ENCODE measurements at places on chromosomes 11 and 22.
A peak's percentile ranks its signal among the peaks of the same experiment; 100 is the strongest.

GRCh38 chr11:122617297-122617696, 38.2 kb upstream of the UBASH3B start:
- no peak for DNase-seq

GRCh38 chr11:72007587-72007986, 8.9 kb downstream of the IL18BP start:
- no peak for DNase-seq

- no peak for DNase-seq
Observed at GRCh38 chr11:61048368-61049062, 53.8 kb upstream of the CD5 start.

DNA sequence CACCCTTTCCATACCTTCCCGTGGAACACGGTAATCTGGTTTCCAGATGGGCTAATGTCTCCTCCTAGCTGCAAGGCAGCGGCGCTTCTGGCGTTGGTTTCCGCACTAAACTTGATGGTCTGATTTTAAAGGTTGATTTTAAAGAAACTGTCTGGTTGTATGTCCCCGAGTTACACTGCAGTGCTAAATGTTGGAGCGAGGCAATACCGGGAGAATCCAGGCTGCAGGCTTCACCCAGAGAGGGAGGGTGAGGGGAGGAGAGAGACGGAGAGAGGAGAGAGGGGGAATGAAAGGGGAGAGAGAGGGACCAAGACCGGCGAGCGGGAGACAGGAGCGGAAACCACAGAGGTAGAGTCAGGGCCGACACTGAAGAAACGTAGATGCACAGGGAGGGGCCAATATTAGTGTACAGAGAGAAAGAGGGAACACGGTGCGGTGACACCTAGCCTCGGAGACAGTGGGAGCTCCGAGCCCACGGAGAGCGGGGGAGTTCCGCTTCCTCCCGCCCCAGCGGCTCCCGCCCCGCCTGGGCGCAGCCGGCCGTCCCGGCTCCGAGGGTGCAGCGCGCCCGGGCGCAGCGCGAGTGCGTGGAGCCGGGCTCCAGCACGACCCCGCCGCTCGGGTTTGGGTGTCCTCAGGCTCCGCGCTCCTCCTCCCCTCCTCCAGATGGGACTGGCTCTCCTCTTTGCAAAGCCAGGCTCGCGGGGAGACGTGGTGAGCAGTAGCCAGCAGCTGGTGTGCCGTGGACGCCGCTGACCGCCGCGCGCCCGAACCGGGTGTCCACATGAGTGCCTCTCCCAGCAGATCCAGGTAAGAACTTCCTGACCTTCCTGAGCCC, 71.9 kb upstream of the GRAMD1B start:
- DNase-seq, result no peak

DNA sequence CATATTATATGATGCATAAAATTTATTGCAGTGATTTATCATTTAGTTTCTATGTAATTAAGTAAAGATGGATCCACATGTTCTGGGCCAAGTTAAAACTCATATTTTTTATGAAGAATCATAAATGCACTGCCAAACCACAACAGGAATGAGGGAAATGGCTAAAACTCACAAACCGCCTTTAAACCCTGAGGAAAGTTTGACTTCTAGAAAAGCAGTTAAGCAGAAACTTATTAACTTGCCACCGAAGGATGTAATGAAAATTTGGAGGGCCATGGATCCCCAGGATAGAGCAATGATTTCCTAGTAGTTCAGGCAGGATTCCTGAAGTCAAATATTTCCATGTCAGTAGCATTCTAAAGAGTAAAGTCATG, 218.3 kb upstream of the CTSC start:
- DNase-seq, result no peak

- DNase-seq, result no peak
Observed at GRCh38 chr22:49300241-49300640, 527.4 kb downstream of the BRD1 start.

DNA sequence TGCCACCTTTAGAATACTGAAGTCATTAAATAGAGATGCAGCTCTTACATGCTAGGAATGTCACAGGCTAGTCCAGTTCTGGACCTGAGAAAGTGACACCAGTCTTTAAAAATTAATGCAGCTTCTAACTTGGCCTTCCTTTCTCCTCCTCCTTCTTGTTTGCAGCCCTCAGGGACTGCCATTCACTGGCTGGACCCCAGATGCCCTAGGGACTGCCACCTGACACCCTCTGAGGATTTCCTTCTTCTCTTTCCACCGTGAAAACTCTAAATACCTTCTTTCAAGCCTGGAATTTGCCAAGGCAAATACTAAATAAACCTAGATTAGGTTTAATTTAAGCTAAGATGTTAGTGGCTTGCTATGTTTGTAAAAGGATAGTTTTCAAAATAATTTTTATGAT, 78.4 kb downstream of the MUC15 start:
- no peak for DNase-seq

GRCh38 chr11:8283465-8284230, 20.0 kb upstream of the LMO1 start:
- no peak for DNase-seq

DNA sequence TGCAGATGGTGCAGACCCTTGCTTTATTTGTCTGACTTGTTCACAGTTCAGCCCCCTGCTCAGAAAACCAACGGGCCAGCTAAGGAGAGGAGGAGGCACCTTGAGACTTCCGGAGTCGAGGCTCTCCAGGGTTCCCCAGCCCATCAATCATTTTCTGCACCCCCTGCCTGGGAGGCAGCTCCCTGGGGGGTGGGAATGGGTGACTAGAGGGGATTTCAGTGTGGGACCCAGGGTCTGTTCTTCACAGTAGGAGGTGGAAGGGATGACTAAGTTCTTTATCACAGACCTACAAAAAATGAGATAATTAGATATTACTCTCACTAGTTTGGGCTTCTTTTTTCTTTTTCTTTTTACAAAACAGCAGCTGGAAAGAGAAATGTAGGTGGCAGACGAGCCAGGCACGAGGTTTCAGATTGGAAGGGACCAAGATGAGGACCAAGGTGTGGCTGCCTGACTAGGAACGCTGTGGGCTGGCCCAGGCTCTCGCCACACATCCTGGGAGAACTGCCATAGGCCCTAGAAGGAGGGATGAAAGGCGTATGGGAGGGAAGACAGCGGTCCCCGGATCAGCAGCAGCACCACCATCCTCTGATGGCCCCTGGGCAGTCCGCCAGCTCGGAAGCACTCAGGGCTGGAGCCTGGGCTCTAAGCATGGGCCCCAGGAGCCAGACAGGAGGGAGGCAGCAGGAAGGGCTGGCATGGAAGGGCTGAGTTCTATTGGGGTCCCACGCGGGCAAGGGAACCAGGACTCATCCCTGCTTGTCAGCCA, 14.2 kb downstream of the TXN2 start:
- DNase-seq, result no peak

- DNase-seq, result peak; percentile 71
Observed at GRCh38 chr11:65884716-65885092, 3.6 kb downstream of the FIBP start.

DNA sequence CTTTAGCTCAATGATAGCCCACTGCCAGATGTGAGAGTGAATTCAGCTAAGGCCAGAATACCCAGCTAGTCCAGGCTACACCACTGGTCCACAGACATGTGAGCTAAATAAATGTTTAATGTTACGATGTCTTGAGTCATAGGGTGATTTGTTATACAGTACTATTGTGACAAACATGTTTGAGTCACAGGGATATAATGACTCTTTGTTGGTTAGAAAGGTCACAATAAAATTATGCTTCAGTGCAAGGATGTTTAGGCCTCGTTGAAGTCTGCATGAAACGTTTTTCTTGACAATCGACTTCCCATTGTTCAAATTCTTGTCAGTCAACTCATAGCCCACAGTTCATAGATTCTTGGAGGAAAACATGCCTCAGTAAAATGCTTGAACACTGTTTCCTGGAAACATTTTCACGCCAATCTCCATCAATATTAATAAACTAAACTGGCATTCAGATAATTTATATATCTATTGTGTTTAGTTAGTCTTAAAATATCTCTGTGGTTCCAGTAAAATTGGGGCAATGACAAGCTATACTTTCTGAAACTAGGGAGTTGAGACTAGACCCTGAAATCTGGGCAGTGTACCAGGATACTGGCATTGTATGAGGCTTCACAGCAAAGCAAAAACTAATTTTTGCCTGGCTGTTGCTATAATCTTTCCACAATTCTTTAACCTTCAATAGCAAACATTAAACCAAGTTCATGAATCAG, 650.8 kb upstream of the KIRREL3 start:
- DNase-seq, result no peak

GRCh38 chr11:13166036-13166435, 111.6 kb upstream of the BMAL1 start:
- DNase-seq, result no peak

GRCh38 chr11:127709960-127710359, 709.4 kb upstream of the KIRREL3 start:
- no peak for DNase-seq

DNA sequence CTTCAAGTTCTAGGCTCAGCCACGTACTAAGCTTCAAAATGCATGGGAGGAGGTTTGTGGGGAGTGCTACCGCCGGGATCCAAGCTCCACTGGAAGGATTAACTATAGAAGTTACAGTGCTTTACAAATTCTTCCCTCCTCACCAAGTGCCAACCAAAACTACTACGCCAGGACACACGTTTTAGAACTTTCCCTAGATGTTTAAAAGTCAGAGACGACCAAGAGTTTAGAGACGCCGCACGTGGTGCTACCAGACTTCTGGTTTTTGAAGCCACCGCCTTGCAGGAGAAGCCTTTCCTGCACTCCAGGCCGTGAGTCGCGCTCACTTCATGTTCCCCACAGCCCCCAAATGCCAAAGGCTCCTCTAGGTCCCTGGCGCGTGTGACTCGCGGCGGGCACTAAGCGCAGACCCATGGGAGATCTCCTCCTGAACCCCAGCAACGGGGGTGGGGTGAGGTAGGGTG, 734 bp downstream of the SNU13 start:
- no peak for DNase-seq

- DNase-seq, result no peak
Observed at GRCh38 chr11:76277298-76278175, 71.2 kb upstream of the WNT11 start.

DNA sequence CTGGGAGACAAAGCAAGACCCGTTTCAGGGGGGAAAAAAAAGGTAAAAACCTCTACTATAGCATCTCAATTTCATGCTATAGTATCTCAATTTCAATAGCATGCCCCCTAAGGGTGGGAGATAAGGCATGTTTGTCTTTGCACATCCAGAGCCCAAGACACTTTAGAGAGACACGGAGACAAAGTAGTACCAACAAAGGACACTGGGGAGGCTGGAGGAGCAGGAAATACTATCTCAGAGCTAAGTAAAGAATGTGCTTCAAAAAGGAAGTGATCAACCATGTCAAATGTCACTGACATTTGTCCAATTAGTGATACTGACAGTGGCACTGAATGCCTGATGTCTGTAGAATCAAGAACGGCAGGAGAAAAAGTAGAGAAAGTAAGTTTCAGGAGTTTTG, 68.6 kb downstream of the RRAS2 start:
- no peak for DNase-seq

DNA sequence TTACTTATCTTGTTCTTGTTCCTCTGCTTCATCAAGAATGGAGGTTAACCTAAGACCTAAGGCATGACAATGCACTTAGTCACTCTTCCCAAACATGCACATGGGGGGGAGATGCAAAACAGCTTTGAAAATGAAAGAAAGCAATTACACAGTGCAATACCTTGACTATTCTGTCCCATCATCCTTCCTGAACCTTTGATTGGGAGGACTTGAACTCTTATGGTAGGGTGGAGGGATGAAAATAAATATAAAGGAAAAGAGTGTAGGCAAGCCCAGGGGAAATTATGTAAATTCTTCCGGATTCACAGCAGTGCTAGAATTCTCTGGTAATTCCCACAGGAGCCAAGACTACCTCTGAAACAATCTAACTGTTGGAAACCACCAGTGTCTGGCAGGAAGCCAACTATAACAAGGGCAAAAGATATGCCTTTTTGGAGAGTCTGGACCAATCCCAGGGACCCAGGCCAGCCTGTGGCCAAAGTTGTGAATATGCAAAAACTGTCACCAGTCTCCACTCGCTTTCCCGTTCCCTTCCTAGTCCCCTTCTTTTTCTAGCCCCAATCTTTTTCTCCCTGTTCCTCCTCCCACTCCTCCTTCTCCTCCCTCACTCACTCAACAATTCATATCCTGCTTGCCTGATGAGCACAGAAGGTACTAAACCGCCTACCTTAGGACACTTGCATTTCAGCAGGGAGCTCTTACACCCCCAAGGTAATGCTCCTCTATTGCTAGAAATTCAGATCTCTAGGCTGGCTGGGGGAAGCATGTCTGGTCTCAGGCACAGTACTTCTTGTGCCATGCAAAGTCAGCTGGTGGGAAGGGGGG, 2.5 kb upstream of the RCN1 start:
- no peak for DNase-seq

GRCh38 chr22:17773606-17774205, 563 bp downstream of the BID start:
- DNase-seq, result peak; percentile 17

- no peak for DNase-seq
Observed at GRCh38 chr11:94577841-94578240, 10.7 kb downstream of the PIWIL4 start.

DNA sequence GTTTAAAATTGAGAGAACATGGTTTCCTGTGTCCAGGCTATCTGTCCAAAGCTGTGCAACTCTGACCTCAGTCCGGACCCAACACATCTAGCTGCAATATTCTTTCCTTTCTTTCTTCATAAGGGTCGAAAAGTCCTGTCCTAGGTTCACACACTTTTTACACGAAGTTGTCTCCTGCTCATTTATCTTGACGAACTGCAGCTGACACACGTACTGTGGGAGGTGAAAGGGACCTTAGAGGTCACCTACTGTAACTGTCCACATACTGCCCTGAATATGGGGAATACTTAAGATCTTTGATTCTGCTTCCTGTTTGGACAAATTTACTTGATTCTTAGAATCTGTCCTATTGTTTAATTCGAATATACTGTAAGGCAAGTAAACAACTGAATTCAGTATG, 105.9 kb downstream of the CCDC83 start:
- DNase-seq, result no peak

GRCh38 chr11:23097891-23098290, 237.6 kb upstream of the CCDC179 start:
- DNase-seq, result no peak

GRCh38 chr22:27718186-27719035, 83.1 kb downstream of the MN1 start:
- DNase-seq, result no peak

GRCh38 chr11:112878033-112878601, 83.1 kb upstream of the NCAM1 start:
- DNase-seq, result no peak

All from activated CD4-positive, CD25-positive, alpha-beta regulatory T cell (primary cell).